ENCODE measurements at places on chromosomes 2 and 18.

- DNase-seq = no peak
Measured at GRCh38 chr2:64451051-64451450, 2.9 kb upstream of the LGALSL start.

DNA sequence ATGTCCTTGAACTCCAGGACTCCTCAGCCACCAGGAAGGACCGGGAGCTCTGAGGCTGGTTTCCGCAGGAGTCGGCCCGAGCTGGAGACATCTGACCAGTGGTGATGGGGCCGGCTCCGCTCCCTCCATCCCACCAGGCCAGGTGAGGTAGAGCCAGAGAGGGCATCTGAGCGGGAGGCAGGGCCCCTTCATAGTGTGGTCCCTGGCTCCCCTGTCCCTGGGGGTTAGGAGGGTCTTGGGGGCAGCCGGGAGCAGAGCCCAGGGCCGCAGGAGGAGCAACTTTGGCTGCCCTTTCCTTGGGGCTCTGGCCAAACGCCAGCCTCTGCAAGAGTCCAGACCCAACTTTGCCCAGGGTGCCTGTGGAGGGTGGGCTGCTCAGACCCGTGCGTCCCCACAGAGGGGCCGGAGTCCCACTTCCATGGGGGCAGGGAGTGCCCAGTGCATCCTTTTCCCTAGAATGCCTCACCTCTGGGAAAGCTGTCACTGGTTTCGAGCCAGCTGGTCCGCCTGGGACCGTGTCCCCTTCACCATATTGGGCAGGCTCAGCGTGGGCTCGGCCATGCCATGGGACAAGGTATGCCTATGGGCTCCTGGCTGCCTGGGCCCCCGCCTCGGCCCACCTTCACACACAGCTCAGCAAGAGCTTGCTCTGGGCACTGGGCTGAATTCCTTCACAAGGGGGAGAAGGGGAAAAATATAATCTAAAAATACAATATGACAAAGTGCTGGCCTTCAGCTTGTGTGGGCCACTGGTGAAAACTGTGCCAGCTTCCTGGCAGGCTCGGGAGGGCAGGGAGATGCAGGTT is 148.6 kb downstream of the TWIST2 start:
- no peak for DNase-seq

DNA sequence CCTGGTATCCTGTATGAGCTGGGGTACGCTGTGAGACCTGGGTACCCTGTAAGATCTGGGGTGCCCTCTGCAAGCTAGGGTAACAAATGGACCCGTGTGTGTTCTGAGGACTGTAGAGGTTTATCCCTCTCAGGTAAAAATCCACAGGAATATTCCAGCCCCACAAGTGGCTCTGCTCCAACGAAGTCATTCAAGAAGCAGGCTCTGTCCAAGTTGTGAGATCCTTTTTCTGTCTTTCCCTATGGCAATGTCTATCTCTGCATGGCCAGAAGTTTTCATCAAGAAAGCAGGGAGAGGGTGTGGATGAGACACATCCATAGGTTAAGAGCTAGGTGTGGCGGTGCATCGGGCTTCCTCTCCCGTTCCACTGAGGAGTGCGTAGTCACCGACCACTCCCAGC is 43.0 kb downstream of the PTGR3 start:
- DNase-seq = no peak

GRCh38 chr2:218179782-218180181 is 13.0 kb upstream of the CXCR1 start:
- no peak for DNase-seq

GRCh38 chr2:50535971-50536759 is 495.8 kb downstream of the NRXN1 start:
- DNase-seq = no peak

GRCh38 chr18:49663899-49664890 is 102.3 kb downstream of the LIPG start:
- DNase-seq = no peak

GRCh38 chr2:16282511-16282910 is 342.2 kb downstream of the MYCN start:
- no peak for DNase-seq

GRCh38 chr2:59874971-59875755 is 678.3 kb downstream of the BCL11A start:
- DNase-seq = no peak

GRCh38 chr2:168622559-168622958 is 166.5 kb downstream of the CERS6 start:
- DNase-seq = no peak

- no peak for DNase-seq
Measured at GRCh38 chr2:173079141-173079540, 3.5 kb downstream of the MAP3K20 start.

DNA sequence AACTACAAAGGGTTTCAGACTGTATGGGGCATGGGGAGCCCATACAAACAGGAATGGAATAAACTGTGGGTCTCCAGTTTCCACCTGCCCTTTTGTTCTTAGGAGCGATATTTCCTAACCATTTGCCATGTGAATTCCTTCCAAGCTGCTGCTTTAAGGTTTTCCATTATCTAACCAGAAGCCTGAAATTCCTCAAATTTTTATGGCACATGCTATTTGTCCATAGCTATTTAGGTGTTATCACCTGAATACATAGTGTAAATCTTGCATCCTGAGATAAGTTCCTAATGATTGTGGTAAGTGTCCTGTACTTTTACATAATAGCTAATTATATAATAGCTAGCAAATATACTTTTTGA is 17.4 kb upstream of the PAIP2B start:
- no peak for DNase-seq

DNA sequence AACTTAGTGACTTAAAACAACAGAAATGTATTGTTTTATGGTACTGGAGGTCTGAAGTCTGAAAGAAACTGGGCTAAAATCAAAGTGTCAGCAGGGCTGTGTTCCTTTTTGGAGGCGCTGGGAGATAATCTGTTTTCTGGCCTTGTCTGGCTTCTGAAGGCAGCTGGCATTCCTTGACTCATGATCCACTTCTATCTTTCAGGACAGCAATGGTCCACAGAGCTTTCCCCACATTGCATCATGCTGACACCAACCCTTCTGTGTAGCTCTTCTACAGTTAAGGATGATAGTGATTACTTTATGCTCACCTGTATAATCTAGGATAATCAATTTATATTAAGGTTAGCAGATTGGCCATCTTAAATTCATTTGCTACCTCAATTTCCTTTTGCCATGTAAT is 392.1 kb downstream of the TDRD15 start:
- no peak for DNase-seq

DNA sequence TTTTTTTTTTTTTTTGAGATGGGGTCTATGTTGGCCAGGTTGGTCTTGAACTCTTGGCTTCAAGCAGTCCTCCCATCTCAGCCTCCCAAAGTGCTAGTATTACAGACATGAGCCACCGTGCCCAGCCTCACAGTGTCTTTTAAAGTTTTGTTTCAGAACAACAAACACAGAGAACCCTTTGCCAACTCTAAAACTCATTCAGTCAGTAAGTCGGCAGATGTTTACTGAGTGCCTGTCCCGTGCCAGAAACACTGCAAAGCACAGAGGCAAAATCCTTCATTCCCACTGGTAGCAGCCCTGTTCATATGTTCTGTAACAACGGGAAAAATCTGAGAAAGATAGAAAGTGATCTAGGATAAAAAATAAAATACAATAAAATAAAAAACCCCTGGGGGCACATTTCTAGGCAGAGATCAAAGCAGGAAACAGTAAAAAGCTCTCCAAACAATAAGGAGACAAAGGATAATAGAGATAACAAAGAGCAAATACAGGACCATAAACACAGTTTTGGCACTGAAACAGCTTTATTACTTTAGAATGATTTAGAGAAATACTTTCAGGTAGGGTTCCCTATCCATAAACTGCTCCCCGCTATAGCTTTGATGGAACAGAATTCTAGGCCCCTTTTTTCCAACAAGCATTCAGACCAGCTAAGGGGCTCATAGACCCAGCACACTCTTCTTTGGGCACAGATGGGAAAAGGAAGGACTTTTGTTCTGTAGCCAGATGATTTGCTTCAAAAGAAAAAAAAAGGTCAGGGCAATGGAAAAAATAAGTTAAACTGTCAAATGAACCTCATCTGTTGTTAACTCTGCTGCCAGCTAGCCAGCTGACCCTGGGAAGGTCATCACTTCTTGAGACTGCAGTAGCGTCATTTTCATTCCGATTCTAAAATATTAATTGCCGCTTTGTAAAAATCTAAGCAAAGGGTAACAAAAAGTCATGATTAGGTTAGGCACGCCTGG is 212.3 kb downstream of the CDH20 start:
- DNase-seq = no peak

DNA sequence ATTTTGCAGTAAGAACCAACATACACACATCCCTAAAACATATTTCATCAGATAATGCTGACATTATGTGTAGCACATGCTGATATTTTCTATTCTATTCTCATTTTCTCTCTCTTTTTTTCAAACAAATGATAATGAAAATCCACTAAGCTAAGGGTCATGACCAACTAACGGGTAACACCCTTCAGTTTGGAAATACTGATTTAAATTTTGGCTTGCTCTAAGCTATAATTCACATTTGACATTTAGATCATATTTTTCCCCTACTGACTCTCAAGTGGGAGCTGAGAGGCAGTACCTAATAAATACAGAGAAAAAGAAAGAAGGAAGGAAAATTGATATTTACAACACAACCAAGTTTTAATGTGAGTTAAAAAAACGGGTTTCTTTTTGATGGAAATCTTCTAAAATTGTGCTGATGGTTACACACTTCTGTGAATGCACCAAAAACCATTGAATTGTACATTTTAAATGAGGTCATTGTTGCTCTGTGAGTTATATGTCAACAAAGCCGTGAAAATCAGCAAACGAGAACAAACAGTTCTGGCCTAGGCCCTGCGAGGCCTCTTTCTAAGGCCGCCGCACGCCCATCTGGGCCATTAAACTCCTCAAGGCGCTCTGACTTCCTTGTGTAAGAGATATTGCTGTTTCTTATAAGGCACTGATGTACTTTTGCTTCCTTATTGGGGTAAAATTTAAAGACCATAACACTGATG is 124.2 kb downstream of the GALR1 start:
- DNase-seq = no peak

DNA sequence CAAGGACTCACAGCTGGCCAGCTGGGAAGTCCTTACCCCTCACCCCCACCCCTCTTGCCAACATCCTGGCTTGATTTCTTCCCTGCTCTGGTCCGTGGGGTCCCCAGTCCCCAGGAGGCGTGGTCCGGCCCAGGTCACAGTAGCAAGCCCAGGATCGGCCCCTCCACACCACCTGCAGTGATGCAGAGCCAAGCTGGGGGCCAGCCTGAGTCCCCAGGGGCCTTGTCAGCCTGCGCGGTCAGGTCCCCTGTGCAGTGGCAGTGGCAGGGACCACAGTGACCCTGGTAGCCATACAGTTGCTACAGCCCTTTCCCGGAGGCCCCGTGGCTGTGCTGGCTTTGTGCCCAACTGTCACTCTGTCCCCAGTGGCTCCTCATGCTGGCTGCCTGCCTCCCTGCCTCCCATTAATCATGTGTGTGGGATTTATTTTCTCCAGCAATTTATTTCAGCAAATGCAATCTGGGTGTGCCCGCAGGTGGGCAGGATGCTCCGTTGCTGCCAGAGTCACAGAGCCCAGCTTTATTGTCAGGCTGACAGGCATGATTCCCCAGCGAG is 8.8 kb upstream of the PRSS56 start:
- no peak for DNase-seq

DNA sequence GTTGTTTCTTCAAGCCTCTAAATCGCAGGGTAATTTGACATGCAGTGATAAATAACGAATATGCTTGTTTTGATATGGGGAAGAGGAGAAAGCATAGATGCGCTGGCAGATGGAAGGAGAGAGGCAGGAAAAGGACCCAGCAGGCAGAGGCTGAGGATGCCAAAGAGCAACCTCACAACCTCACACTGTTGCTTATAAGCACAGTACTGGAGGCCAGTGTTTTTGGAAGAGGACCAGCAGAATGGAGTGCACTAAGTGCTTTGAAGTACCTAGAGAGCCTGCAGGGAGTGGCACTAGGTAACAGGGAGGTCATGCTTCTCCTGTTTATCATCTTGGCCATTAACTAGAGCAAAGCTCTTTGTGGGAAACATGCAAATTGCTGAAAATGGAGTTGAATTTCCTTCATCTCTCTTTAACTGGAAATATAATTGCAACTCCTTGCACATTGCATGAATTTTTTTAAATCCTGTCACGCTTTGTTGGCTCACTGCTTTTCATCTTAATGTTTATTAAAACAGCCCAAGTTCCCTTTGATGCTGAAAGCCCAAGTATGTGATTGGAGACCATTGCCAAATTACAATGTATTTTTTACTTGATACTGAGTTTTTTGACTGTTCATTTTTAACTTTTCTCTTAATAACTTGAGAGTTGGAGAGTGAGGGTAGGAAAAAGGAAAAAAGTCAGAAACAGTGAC is 236.4 kb downstream of the LRRTM1 start:
- DNase-seq = no peak

DNA sequence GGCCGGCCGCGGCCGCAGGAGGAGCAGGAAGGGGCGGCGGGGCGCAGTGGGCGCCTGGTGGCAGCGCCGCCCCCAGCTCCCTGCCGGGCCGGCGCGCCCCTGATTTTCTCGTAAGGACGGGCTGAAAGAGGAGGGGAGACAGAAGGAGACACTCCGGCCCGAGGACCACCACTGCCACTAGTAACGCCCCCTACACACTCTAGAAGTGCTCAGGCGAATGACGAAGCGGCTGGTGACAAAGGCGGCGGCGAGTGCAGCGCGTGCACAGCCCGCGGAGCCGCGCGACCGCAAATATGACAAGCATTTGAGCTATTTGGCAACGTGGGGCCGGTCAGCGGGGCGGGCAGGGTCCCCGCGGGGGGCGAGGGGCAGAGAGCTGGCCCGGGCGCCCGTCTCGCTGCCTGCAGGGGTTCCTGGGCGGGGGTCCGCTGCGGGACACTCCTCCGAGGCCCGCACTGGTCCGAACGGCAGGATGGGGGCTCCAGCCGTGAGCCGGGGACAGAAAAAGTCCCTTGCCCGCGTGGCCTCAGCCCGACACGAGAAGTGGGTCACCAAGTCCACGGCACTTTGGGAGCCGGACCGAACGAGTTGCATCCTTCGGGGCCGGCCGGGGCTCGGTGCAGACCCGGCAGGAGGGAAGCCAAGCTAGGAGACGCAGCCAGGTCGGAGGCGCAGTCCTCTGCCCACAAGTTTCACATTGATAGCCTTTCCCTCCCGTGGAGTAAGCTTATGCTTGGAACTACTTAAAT is 524 bp upstream of the SERTAD2 start:
- no peak for DNase-seq

GRCh38 chr2:164913011-164913410 is 42.3 kb downstream of the SLC38A11 start:
- no peak for DNase-seq

DNA sequence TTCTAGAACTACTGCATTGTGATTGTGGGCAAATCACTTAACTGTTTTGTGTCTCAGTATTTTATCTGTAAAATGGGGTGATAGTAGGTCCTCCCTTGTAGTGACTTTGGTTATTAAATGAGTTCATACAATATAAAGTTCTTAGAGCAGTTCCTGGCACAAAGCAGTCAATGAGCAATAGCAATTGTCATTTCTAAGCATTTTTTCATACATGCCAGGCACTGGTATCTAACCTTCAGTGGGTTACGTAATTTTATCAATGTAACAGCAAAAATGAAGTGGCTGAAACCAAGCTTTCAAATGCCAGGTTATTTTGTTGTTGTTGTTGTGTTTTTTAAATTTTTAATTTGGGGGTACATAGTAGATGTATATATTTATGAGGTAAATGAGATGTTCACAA is 401.9 kb downstream of the MEIS1 start:
- no peak for DNase-seq

Data from stimulated activated CD4-positive, alpha-beta T cell treated with anti-CD3 and anti-CD28 coated beads, TNF-alpha, amount 100 ng/mL, for 1 hour (primary cell).